ENCODE measurements at places on chromosomes 6 and 20.

- no peak for DNase-seq
These were observed 102.2 kb upstream of the RALGAPA2 start for GRCh38 chr20:20814685-20815084.

DNA sequence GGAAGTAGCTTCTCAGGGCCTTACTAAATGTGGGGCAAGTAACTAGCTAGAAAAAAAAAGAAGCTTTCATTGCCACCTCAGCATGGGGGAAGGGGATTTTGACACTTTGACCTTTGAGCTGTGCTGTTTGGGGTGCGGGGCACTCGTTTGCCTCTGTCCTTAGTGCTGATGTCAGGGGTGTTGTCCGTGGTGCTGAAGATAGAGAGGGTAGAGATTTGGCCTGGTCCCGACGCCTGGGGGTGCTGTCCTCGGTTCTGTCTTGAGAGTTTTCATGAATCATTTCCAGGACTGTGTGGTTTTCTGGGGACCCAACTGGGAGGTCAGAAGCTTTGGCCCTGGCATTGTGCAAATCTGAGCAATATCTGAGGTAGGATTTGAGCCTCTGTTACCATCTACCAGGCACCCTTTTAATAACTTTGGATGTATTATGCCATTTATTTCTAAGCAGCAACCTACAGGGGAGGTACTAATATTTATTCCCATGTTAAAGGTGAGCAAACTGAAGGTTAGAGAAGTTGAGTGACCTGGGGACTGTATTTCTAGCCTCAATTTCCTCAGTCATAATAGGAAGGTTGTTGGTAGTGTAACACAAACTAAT, 78.0 kb downstream of the DLGAP4 start:
- peak; percentile 81 for DNase-seq

GRCh38 chr6:40307712-40308111, 279.5 kb downstream of the LRFN2 start:
- DNase-seq = no peak

DNA sequence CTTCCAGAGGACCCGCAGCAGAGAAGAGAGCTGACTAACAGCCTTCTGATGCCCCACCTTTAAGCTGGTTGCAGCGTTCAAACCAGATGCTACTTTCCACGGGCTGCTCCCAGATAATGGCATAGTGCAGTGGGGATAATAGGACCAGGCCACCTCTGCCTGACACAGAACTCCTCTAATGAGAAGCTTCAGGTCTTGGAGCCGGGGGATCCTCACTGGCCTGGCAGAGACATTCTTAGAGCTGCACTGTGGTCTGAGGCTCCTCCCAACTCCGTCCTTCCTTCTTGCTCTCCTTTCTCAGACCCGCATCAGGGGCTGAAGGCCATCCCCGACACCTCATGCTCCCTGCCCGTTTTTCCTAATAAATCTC, 206.6 kb upstream of the MARCKS start:
- no peak for DNase-seq

- DNase-seq = no peak
These were observed 736.8 kb downstream of the RFPL4B start for GRCh38 chr6:113083947-113084346.

DNA sequence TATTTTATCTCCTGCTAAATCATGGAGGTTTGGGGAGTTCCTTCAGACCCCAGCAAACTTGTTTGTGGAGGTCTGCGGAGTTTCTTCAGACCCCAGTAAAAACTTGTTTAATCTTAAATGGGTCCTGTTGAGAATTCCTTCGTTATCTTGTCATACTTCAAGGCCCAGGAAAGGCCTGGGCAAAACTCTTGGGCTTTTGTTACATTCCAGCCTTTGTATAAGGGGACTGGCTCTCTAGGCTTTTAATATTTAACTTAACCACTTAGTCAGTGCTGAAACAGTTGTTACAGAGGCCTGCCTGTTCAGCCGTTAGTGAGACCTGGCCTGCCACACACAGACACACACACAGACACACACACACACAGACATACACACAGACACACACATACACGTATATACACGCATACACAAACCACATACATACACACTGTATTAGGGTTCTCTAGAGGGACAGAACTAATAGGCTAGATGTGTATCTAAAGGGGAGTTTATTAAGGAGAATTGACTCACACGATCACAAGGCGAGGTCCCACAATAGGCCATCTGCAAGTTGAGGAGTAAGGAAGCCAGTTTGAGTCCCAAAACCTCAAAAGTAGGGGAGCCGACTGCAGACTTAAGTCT, 21.3 kb upstream of the CST3 start:
- DNase-seq = no peak

GRCh38 chr6:71259888-71260604, 28.6 kb upstream of the OGFRL1 start:
- DNase-seq = no peak

DNA sequence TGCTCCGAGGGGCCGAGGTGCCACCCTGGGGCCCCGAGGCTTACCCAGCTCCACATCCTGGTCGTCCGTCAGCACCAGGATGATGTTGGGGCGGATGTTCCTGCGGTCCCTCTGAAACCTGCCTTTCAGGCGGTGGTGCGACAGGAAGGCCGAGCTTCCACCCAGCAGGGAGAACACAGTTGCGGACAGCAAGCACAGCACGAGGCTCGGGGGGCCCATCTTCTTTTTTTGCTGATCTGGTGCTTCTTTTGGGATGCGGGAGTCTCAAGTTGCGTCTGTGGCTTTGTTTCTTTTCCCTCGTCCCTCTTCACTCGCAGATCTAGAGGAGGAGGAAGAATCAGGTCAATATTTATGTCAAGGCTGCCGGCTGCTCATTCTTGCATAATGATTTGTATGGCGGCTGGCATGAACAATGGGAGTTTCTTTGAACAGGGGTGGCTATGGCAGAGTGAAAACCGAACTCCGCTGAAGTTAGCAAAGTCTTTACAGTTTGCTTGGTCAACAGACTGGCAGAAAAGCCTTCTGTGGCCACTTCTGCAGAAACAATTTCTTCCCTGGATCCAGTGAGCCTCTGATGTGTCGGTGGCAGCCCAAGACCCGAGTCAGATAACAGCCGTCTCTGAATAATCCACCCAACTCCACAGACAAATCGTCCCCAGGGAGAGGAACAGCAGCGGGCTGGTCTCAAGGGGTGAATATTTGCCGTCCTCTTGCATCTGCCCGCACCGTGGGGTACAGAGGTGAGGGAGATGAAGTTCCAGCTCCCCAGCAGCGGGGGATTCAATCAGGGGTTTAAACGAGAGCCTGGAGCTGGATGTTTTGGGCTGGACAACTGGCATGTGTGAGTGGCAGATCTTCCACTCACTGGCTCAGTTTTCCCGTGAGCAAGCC, 27.9 kb downstream of the SULF2 start:
- no peak for DNase-seq

DNA sequence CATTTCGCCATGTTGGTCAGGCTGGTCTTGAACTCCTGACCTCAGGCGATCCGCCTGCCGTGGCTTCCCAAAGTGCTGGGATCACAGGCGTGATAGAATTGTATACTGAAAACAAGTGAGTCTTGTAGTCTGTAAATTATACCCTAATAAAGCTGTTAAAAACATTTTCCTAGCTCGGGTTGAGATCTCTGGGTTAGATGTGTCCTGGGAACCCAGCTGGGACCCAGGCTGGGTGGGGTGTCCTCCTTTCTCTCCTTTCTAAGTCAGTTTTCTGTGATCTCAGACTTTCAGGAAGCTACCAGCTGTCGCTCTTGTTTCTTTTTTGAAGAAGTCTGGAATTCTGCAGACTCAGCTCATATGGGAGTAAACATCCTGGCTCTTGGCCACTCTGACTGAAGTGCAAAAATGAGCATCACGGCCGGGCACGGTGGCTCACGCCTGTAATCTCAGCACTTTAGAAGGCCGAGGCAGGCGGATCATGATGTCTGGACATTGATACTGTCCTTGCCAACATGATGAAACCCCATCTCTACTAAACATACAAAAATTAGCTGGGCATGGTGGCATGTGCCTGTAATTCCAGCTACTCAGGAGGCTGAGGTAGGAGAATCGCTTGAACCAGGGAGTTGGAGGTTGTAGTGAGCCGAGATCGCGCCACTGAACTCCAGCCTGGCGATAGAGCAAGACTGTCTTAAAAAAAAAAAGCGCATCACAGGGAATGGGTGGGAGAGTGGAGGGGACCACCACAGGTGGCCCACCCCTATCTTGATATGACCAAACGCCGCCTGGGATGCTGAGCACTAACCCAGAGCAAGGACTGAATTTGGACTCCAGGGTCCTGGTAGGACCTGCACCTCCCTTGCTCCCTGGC, 9.9 kb upstream of the PCIF1 start:
- no peak for DNase-seq

- DNase-seq = no peak
These were observed 145.4 kb downstream of the TTLL2 start for GRCh38 chr6:167470101-167470835.

- no peak for DNase-seq
These were observed 154.6 kb downstream of the KCNQ5 start for GRCh38 chr6:72776456-72776855.

DNA sequence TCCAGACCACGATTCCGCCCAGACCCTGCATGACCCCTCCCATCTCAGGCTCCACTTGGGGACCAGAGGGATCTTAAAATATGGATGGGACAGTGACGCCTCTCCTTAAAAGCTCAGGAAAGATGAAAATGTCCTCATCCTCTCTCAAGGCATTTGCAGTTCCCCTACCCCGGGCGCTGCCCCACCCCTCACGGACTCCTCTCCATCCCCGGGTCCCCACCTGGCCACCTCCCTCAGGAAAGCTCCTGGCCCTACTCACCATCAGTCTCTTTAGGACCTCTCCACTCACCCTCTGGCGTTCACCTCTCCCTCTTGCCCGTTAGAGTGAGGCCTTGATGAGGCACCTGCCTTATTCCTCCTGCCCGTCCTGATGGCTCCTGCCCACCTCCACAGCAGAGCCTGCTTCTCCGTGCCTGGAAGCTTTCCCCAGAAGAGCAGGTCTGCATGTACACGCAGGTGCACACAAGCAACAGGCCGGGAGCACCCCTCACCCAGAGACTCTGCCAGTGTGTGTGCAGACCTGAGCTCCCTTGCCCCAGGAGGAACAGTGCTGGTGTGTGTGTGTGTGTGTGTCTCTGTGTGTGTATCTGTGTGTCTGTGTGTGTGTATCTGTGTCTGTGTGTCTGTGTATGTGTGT, 105.6 kb upstream of the NXT1 start:
- no peak for DNase-seq

- no peak for DNase-seq
These were observed 51.5 kb downstream of the PTPRT start for GRCh38 chr20:43138061-43138770.

- no peak for DNase-seq
These were observed 106.5 kb downstream of the ARID1B start for GRCh38 chr6:156883497-156884252.

DNA sequence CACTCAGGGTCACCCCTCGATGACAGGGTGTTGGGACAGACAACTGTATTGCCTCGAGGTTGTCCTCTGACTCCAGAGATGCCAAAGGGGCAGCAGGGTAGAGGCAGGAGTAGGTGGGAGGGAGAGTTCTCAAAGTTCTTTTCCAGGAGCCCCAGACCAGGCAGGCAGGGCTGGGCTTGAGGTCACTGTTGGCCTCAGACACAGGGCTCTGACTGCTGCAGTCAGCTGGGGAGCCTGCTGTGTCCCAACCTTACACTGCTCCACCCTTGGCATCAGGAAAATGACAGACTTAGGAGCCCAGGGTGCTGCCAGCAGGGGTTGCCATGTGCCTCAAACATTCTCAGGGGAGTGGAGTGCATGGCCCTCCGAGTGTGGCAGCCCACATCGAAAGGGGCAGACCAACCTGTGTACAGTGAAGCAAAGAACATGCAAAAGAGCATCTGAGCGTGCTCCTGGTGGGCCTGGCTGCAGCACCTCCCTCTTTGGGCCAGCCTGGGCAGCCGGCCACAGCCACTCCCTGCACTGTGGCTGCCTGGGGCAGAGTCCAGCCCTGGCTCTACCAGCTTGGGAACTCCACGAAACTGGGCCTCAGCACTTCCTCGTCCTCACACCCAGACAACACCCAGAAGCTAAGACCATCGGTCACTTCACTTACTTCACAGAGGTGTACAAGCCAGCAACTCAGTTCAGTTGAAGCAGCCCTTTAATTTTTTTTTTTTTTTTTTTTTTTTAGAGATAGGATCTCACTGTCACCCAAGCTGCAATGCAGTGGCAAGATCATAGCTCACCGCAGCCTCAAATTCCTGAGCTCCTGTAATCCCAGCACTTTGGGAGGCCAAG, 24.0 kb downstream of the C6orf132 start:
- no peak for DNase-seq

GRCh38 chr6:4164456-4164855, 29.1 kb upstream of the ECI2 start:
- no peak for DNase-seq

DNA sequence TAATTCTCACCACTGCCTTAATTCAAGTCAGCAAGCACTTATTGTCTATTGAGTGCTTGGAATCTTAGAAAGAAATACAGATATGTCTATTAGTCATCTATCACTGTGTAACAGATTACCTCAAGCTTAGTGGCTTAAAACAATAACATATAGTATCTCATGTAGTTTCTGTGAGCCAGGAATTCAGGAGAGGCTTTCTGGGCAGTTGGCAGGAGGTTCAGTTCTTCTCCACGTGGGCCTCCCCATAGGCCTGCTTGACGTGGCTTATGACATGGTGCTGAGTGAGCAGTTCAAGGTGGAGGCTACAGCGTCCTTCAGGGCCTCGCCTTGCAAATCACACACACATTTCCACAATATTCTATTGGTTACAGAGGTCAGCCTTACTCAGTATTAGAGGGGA, 69.7 kb downstream of the DTD1 start:
- no peak for DNase-seq

DNA sequence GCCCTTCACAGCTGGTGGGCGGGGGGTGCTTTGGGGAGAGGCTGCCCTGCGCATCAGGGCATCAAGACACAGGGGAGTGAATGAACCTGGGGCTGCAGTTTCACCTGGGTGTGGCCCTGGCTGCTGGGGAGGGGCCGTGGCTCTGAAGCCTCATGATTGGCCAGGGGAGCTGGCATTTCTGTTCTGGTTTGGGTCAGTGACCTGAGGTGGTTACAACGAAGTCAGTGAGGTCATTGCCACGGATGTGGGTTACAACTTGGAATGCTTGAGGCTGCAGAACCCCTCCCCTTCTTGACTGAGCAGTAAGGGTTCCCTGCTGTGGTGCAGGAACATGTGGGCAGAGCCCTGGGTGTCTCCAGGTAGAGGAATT, 3.0 kb downstream of the TCEA2 start:
- peak; percentile 53 for DNase-seq

GRCh38 chr20:64053841-64054661, 4.6 kb upstream of the SOX18 start:
- DNase-seq = peak; percentile 70

DNA sequence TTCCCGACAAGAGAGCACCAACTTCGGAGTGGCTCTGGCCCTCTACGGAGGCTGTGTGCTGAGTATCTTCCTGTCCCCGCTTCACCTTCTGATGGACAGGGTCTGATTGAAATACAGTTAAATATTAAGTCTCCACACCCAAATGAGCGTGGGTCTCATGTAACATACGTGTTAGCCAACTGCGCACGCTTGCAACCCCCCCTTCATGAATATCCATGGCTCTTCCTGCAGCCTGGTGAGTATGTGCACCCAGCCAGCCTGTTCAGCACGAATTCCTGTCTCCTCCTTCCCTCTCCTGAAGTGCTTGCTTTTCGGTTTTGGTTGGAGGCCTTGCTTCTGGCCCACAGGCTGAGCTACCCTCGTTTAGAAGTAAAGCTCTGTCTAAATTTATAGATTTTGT, 102.9 kb upstream of the FRMD1 start:
- no peak for DNase-seq

- DNase-seq = no peak
These were observed 232.8 kb upstream of the EXOC2 start for GRCh38 chr6:925656-926213.

GRCh38 chr6:68677058-68677457, 42.0 kb downstream of the ADGRB3 start:
- DNase-seq = no peak

GRCh38 chr6:105066836-105067235, 109.9 kb downstream of the LIN28B start:
- DNase-seq = no peak

Measured in hematopoietic multipotent progenitor cell treated with erythropoietin and hydrocortisone succinate and interleukin-3 and kit ligand, for 6 days (in vitro differentiated cells).